ENCODE measurements at places on chromosomes 3 and 15.

GRCh38 chr15:82128401-82129148, 82.8 kb upstream of the MEX3B start:
- DNase-seq = no peak

DNA sequence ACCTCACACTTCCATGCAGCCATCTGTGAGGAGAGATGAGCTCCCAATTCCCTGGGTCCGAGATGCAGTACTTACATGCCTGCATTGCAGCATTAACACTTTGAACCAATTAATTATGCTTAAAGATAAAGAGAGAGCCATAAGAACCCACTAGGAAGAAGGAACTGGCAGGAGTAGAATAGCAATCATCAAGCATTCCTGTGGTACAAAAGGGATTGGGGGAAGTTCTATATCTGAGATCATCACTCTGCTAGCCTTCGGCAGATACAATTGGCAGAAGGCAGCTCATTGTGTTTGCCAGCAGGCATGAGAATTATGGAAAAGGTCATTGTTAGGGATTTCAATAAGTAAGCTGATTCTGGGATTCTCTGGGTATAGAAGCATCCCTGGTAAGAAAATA, 891.4 kb downstream of the NTRK3 start:
- no peak for DNase-seq

GRCh38 chr15:27260523-27260922, 289.5 kb downstream of the GABRG3 start:
- no peak for DNase-seq

DNA sequence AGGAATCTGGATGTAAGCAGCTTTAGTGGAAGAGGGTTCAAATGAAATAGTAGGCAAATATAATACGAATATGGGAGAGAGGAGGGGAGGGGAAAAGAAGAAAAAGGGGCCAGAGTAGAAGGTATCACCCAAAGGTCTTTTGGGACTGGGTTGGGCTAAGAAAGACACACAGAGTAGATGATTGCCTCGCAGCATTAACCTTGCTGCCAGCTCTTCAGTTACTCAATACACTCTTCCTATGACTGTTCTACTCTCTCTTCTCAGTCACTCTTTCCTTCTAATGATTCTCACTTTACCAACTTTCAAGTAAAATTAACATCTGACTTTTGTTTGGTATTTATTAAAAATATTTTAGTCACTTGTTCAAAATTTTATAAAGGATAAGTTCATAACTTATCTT, 52.8 kb downstream of the CLASP2 start:
- no peak for DNase-seq

- no peak for DNase-seq
Measured at GRCh38 chr15:23773093-23773492, 86.0 kb upstream of the NDN start.

DNA sequence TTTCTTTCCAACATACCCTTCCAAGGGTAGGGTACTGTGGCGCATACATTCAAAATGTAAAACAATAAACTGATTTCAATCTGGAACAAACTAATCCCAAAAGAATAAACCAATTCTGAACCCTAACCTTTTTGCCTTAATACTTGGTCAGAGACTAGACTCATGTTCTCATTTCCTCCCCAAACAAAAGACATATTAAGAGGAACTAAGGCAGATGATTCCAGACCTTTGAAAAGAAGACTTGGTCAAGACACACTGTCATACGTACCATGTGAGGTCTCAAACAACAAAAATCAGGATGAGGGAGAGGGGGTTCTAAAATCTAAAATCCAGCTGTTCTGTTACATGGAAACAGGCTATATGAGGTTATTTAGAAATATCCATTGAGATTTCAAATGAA, 102.1 kb downstream of the RFTN1 start:
- no peak for DNase-seq

DNA sequence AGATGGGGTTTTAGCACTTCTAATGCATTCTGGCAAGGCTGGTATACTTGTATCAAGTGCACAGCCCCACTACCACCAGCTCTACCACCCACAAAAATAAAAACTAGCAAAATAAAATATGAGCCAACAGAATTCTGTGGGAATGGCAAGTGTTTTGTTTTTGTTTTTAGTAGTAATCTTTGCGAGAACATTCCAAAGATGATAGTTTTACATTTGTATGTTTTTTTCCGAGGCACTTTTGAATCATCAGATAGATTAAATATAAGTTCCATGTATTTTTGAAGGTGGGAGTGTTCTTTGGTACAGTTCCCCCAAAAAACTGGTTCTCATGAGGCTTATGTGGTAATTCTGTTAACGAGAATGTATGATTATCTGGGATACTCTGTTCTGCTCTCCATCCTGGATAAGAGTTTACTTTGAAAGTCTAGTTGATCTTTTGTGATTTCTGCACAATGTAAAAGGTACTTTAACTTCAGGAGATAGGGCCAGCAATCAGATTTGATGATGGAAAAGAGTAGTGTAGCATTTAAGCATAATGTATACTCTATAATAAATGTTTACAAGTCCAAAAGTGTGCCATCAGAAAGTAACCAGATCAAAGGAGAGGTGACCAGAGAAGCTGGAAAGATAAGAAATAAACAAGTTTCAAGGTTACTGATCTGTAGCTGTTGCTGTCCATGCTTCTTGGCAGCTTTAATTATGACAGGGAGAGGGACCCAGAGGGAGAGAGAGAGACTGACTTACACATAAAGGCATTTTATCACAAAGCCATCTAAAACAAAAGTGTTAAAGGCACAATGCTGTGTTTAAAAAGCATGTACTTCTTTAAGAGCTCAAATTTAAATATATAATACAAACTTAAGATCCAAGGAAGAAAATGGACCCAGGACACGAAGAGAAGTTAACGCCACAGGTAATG, 130.9 kb downstream of the PGPEP1L start:
- DNase-seq = no peak

- DNase-seq = peak; percentile 75
Measured at GRCh38 chr3:96449803-96450202, 364.6 kb upstream of the EPHA6 start.

DNA sequence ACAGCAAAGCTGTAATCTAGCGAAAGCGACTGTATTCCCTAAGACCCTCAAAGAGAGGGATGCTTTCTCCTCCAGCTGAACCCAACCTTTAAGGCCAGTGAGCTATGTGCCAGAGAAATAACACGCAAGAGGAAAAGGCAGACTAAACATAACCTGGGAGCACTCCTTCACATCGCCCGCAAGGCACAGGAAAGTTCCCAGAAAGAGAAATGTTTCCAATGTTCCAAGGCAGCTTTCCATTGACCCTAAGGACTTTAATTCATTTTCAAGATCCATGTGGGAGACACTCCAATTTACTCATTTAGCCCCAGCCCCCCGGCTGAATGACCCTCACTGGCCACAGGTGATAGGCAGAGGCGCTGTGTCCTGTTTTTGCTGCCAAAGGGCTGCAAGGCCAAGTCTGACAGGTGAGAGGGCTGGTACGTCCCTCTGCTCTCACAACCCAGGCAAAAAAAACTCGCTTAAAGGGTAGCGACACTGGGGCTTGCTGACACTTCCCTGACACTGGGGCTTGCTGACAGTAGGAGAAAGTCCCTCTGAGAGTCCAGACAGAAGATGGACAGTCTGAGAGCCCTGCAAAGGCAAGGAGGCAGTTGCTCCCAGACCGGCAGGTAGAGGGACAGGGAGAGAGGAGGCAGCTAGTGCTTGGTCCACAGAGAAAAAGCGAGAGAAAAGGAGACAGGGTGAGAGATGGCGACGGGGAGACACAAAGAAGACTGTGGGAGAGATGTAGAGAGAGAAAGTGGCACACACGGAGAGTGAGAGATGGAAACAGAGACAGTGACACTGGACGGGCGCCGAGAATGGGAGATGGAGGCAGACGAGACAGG, 702 bp downstream of the ARHGEF3 start:
- no peak for DNase-seq

- DNase-seq = no peak
Measured at GRCh38 chr15:80211976-80212375, 40.0 kb downstream of the CTXND1 start.

DNA sequence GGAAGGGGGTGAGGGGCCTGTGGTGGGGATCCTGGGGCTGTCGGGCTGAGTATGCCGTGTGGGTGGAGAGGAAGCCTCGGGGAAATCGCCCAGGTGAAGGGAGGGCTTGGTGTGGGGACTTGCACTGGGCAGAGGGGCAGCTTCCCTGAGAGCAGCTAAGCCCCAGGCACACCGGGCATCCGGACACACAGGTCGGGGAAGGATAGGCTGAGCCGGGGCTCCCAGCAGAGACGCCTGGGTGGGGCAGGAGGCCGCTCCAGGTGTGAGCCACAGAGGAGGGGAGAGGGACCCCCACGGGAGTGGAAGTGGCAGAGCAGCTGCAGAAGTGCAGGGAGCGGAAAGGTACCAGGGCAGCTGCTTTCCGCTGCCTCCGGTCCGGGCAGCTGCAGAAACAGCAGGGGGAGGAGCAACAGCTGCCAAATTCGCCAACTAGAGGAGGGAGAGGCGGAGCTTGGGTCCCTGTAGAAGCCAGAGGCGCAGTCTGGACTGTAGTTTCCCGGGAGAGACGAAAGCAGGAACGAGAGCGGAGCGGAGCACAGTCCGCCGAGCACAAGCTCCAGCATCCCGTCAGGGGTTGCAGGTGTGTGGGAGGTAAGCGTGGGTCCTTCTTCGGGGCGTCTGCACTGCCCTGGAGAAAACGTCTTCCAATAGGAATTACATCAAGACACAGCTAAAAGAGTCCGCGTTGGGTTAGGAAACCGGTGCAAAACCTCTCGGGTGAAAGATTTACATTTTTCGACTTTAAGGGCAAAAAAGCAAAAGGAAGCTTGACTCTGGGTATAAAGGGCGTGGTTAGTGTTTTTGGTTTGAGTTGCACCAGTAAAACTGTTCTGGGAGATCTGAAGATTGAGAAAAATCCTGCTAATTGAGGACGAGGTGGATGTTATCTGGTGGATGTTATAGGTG, at the start of gene SERPINI1:
Gene SERPINI1 (plus strand): TSS at position 489 of the 906 bp plus-strand sequence. CDS start 53,408 bp downstream, outside the sequence.
- peak; percentile 89 for DNase-seq

GRCh38 chr3:53733446-53733845, 112.8 kb downstream of the CHDH start:
- DNase-seq = no peak

GRCh38 chr3:177150218-177150916, 46.9 kb downstream of the TBL1XR1 start:
- no peak for DNase-seq

DNA sequence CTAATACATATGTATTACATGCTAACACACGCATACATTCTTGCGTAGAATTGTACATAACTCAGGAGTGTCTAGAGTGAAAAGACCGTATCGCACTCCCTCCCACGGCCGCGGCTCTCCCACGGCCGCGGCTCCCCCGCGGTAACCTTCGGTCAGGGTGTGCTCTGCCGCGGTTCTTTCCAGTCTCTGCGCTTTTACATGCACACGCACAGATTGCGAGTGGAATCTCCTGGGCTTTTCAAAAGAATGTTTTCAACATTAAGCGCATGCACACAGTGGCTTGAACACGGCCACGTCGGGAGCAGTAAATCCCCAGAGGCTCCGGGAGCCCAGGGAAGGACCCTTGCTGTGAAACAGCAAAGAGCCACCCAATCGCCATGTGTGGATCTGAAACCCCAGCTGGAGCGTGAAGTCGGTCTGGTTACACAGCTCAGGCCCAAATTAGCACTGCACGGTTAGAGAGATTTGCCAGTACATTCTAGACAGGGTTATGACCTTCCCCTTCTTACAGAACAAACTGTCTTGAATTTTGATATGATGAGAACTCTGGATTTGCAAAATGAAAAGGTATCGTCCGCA, 805 bp upstream of the RGMA start:
- DNase-seq = no peak

GRCh38 chr3:108133858-108134554, 43.2 kb upstream of the CD47 start:
- no peak for DNase-seq

DNA sequence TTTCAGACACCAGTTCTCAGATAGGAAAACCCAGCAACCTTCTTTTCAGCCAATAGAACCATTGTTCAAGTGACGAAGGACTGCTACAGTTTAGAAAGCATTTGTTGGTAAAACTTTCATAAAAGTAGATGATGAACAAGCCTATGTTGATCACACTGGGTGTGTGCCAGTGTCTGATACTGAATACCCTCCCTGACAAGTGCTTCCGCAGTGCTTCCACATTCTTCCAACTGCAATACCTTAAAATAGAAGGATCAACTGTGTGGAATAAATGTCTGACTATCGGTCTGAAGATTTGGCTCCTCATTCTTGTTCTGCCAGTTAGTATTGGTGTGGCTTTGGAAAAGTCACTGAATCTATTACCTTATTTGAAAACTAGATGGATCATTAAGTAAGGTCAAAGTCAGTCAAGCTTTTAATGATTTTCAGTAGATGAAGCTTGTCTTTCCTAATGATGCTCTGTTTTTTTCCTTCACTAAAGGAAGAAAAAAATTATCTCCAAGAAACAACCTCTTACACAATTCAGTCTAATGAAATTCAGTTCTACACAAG, 479.4 kb upstream of the CBLB start:
- no peak for DNase-seq

DNA sequence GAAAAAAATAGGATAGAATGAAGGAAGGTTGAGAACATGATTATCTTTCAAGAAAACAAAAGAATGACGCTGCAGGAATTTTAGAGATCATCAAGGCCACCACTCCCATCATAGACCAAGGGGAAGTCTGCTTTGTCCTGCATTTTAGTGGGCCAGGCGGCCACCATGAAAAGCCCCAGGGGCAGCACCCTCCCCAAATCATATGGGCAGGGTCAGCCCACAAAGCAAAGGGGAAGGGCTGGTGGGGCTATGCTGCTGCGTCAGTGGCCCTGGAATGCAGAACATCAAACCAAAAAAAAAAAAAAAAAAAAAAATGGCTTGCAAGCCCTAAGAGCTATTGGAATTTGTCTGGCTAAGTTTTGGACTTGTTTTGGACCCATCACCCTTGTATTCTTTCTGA, 620.8 kb downstream of the ROBO2 start:
- no peak for DNase-seq

DNA sequence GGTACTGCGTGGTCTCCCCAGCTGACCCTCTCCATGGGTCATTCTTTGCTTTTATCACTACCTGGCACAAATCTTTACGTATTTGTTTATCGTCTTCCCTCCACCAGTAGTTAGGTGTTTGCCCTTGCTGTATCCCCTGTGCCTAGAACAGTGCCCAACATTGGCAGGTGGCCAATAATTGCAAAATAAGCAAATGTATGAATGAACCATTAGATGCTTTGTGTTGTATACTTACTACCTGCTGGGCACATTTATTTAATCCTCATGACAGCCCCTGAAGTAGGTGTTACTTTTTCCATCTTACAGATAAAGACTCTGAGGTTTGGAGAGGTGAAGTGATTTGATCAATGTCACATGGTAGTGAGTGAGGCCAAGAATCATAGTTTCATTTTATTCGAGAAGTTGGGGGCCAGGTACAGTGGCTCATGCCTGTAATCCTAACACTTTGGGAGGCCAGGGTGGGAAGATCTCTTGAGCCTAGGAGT, 2.0 kb upstream of the TWF2 start:
- DNase-seq = no peak

- DNase-seq = no peak
Measured at GRCh38 chr3:48891606-48892005, 7.1 kb downstream of the SLC25A20 start.

- no peak for DNase-seq
Measured at GRCh38 chr3:14775011-14775410, 43.8 kb upstream of the FGD5 start.

GRCh38 chr15:63869371-63870042, 35.8 kb upstream of the HERC1 start:
- DNase-seq = no peak

GRCh38 chr3:114456742-114457141, 162.9 kb downstream of the TIGIT start:
- peak; percentile 16 for DNase-seq

GRCh38 chr15:56371495-56372147, 6.4 kb downstream of the TEX9 start:
- no peak for DNase-seq

GRCh38 chr15:100256970-100257650, 84.7 kb downstream of the ADAMTS17 start:
- no peak for DNase-seq

GRCh38 chr3:107848351-107848915, 242.4 kb downstream of the CD47 start:
- DNase-seq = no peak

All from NCI-H1436 (cell line).